HCT116 (cell line): ENCODE measurements at places on chromosomes 2 and 18. TPM values are rescaled to one million over a fixed set of nuclear protein-coding genes. Genes with fewer than 3 reads are reported as not detected.
A peak's percentile ranks its signal among the peaks of the same experiment; 100 is the strongest.

IFIH1 gene
- total RNA-seq, result 7.0 TPM

ZC3H6 gene
- 7.0 TPM for total RNA-seq

KCMF1 gene
- total RNA-seq, result 119 TPM

GCG gene
- total RNA-seq, result not detected

GPR45 gene
- total RNA-seq, result 0.30 TPM

POTEI gene
- total RNA-seq, result 1.2 TPM

DPP10 gene
- total RNA-seq, result not detected

MLPH gene
- total RNA-seq, result 81.4 TPM

ZRANB3 gene
- 12.0 TPM for total RNA-seq

CROCC2 gene
- not detected for total RNA-seq

ANKRD30BL gene
- not detected for total RNA-seq

TNFRSF11A gene
- 3.2 TPM for total RNA-seq

- no peaks in the 10 kb centered on the region for H3K27me3 ChIP-seq
- DNase-seq, result no peak
- H3K4me1 ChIP-seq, result no peaks in the 10 kb centered on the region
- H3K4me3 ChIP-seq, result no peak overlapping the region
These were observed 11.2 kb upstream of the WIPF1 start for GRCh38 chr2:174608866-174609214.

- no peaks in the 10 kb centered on the region for H3K27me3 ChIP-seq
- H3K4me3 ChIP-seq, result no peak overlapping the region
- no peak for DNase-seq
- no peak overlapping the region for H3K27ac ChIP-seq
- no peaks in the 10 kb centered on the region for H3K4me1 ChIP-seq
These were observed 93.7 kb upstream of the SRD5A2 start for GRCh38 chr2:31674446-31674845.

- no peaks in the 10 kb centered on the region for H3K36me3 ChIP-seq
- H3K4me1 ChIP-seq, result no peaks in the 10 kb centered on the region
- H3K27me3 ChIP-seq, result no peaks in the 10 kb centered on the region
- no peak overlapping the region for H3K4me3 ChIP-seq
These were observed 31.2 kb upstream of the ADNP2 start for GRCh38 chr18:80077873-80078272.

DNA sequence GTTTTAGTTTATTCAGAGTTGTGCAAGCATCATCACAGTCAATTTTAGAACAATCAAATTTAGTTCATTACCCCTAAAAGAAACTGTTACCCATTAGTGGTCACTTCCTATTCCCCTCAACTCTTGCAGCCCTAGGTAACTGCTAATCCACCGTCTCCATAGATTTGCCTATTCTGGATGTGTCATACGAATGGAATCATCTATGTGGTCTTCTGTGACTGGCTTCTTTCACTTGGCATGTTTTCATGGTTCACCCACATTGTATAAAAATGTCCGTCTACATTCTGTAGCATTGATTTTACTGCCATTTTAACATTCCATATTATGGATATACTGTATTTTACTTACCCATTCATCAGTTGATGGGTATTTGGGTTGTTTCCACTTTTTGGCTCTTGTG is 5.3 kb upstream of the CEP68 start:
- H3K4me1 ChIP-seq, result peaks cover 2% of the 10 kb centered on the region; the same call in 1 of the 2 replicates
- H3K27ac ChIP-seq, result no peak overlapping the region
- no peak overlapping the region for H3K4me3 ChIP-seq
- no peaks in the 10 kb centered on the region for H3K36me3 ChIP-seq

DNA sequence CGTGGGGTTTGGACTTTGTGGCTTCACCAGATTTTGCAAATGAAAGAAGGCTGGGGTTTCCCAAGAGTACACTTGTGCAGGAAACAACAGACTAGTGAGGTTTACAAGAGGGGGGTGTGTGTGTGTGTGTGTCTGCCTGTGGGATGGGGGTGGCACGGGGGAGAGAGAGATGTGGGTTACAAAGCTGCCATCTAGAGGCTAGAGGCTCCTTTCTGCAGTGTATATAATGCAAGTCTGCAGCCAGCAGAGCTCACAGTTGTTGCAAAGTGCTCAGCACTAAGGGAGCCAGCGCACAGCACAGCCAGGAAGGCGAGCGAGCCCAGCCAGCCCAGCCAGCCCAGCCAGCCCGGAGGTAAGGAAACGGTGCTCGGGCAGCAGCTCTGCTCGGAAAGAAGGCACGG is at the start of gene ACKR3:
Gene ACKR3, plus strand, starts transcription at position 253 of the 401 bp plus-strand sequence. CDS start 10,641 bp downstream, outside the sequence.
- H3K36me3 ChIP-seq, result no peaks in the 10 kb centered on the region
- no peaks in the 10 kb centered on the region for H3K4me1 ChIP-seq
- no peak within 1 kb of the TSS for H3K27ac ChIP-seq
- peak; percentile 21 for DNase-seq
- H3K27me3 ChIP-seq, result peaks cover 44% of the 10 kb centered on the region
- no peak within 1 kb of the TSS for H3K4me3 ChIP-seq

DNA sequence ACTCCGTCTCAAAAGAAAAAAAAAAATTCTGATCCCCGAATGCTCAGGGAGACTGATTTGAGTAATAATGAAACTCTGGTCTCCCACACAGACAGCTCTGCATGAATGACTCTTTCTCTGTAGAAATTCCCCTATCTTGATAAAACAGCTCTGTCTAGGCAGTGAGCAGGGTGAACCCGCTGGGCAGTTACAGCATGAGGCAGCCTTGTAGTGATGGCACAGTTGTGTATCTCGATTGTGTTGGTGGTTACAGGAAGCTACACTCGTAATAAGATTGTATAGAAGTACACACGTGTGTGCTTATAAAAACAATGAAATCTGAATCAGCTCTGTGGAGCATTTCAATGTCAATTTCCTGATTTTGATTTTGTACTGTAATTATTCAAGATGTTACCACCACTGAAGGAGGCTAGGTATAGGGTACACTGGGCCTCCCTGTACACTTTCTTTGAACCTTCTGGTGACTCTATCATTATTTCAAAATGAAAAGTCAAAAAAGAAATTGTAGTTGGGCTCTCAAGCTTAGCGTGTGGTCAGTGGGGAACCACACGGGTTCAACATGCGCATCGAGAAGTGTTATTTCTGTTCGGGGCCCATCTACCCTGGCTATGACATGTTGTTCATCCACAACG is 34.9 kb upstream of the ATP8B1 start:
- no peak for DNase-seq
- H3K4me3 ChIP-seq, result no peak overlapping the region
- no peaks in the 10 kb centered on the region for H3K27me3 ChIP-seq
- H3K36me3 ChIP-seq, result no peaks in the 10 kb centered on the region

DNA sequence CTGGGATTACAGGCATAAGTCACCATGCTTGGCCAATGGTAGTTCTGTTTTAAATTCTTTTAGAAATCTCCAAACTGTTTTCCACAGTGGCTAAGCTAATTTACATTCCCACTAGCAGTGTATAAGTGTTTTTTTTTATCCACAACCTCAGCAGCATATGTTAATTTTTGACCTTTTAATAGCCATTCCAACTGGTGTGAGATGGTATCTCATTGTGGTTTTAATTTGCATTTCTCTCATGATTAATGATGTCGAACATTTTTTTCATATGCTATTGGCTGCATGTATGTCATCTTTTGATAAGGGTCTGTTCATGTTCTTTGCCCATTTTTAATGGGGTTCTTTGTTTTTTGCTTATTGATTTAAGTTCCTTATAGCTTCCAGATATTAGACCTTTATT is 20.0 kb downstream of the MOCOS start:
- H3K4me1 ChIP-seq, result no peaks in the 10 kb centered on the region
- DNase-seq, result no peak

DNA sequence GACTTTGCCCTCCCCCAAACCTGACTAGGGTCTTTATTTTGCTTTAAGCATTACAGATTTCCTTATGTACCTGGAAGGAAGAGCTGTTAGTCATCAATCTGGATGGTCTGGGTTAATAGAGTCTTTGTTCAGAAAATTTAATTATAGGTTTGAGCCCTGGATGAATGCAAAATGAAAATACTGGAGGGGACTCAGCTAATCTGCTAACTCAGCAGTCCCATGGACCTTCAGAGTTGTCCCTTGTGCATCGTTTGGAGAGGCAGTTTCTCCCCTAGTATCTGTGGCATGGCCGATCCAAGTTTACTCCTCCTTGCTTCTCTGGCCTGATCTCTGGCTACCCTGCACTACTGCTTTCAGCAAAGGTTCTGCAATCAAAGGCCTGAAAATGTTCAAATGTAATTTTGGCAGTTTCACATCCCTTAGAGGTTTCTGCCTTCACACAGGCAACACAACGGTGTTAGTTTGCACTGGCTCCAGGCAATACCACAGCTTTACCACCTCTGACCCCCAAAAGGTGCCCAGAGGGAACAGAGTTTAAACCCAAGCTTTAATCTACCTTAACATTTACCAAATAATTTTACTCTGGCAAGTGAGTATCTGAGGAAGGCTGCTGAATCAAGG is 134.3 kb downstream of the THADA start:
- H3K27me3 ChIP-seq, result no peaks in the 10 kb centered on the region
- H3K27ac ChIP-seq, result peak overlapping the region; percentile 46
- peaks cover 67% of the 10 kb centered on the region for H3K4me1 ChIP-seq
- DNase-seq, result no peak
- no peaks in the 10 kb centered on the region for H3K36me3 ChIP-seq
- H3K4me3 ChIP-seq, result no peak overlapping the region

- DNase-seq, result no peak
- H3K36me3 ChIP-seq, result no peaks in the 10 kb centered on the region
- H3K27me3 ChIP-seq, result 0 out of 2 replicates have a peak, but pooled peaks cover 2% of the 10 kb centered on the region
- no peak overlapping the region for H3K27ac ChIP-seq
- H3K4me3 ChIP-seq, result no peak overlapping the region
- H3K4me1 ChIP-seq, result no peaks in the 10 kb centered on the region
These were observed 104.8 kb downstream of the COLEC12 start for GRCh38 chr18:395456-396250.

DNA sequence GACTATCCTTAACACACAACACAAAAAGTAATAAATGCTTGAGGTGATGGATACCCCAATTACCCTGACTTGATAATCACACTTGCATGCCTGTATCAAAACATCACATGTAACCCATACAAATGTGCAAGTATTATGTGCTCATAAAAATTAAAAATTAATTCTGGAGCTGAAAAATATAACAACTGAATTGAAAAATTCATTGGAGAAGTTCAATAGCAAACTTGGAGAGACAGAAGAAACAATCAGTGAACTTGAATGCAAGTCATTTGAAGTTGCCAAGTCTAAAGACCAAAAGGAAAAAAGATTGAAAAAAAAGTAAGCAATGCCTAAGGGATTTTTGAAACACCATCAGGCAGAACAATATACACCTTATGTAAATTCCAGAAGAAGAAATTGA is 79.4 kb downstream of the FSIP2 start:
- H3K27ac ChIP-seq, result no peak overlapping the region
- H3K4me1 ChIP-seq, result no peaks in the 10 kb centered on the region

GRCh38 chr2:153391131-153391530 is 87.4 kb downstream of the RPRM start:
- no peaks in the 10 kb centered on the region for H3K27me3 ChIP-seq
- no peak overlapping the region for H3K4me3 ChIP-seq
- H3K4me1 ChIP-seq, result no peaks in the 10 kb centered on the region
- DNase-seq, result no peak
- H3K27ac ChIP-seq, result no peak overlapping the region
- H3K36me3 ChIP-seq, result no peaks in the 10 kb centered on the region

- no peak for DNase-seq
- no peak overlapping the region for H3K27ac ChIP-seq
- no peaks in the 10 kb centered on the region for H3K27me3 ChIP-seq
- peaks cover 57% of the 10 kb centered on the region; the same call in 1 of the 2 replicates for H3K36me3 ChIP-seq
These were observed 14.7 kb downstream of the NDUFAF7 start for GRCh38 chr2:37246205-37246604.

GRCh38 chr2:3780477-3781402 is 77.4 kb downstream of the DCDC2C start:
- H3K4me1 ChIP-seq, result no peaks in the 10 kb centered on the region
- H3K27me3 ChIP-seq, result peaks cover 13% of the 10 kb centered on the region; the same call in 1 of the 2 replicates
- H3K4me3 ChIP-seq, result no peak overlapping the region

- no peaks in the 10 kb centered on the region for H3K27me3 ChIP-seq
- no peaks in the 10 kb centered on the region for H3K4me1 ChIP-seq
- H3K36me3 ChIP-seq, result no peaks in the 10 kb centered on the region
- DNase-seq, result no peak
- no peak overlapping the region for H3K27ac ChIP-seq
These were observed 22.1 kb upstream of the ANKRD44 start for GRCh38 chr2:197332641-197333040.

DNA sequence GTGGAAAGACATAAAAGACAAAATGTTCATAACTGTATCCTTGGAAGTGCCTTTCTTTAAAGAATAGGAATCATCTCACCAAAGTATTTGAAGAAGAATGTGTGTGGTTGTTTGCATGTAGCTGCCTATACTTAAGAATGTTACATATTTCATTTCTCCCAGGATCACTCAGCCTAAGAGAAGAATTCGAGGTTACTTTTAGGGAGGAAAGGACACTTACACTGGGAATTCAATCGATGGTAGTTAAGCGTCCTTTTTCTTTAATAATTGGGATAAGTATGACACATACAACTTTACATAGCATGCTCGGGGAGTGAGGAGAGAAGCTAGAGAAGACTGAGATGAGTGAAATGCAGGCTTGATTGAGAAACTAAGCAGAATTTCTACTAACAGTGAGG is 22.0 kb upstream of the CYP1B1 start:
- H3K27me3 ChIP-seq, result no peaks in the 10 kb centered on the region
- DNase-seq, result no peak
- no peak overlapping the region for H3K27ac ChIP-seq
- H3K4me3 ChIP-seq, result no peak overlapping the region

- H3K27ac ChIP-seq, result no peak overlapping the region
- H3K4me1 ChIP-seq, result no peaks in the 10 kb centered on the region
- peaks cover 2% of the 10 kb centered on the region; the same call in 1 of the 2 replicates for H3K27me3 ChIP-seq
These were observed 154.3 kb downstream of the TTC32 start for GRCh38 chr2:19747310-19748072.
